NB4 (cell line): ENCODE measurements at places on chromosomes 5 and 9.

GRCh38 chr5:1140171-1140817 lies 28.4 kb upstream of the SLC12A7 start:
- DNase-seq = peak; percentile 77

DNA sequence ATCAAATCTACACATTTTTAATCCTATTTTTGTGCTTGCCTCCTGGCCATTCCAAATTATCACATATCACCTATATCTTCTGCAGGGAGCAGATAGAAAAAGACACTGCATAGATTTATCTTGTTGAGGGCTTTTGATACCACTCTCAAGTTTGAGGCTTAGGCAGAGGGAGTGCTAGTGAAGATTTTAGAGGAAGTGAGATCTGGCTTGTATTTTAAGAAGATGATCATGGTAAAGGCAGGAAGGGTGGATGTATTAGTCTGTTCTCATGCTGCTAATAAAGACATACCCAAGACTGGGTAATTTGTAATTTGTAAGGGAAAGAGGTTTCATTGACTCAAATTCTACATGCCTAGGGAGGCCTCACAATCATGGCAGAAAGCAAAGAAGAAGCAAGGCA lies 220.9 kb upstream of the TUT7 start:
- no peak for DNase-seq

DNA sequence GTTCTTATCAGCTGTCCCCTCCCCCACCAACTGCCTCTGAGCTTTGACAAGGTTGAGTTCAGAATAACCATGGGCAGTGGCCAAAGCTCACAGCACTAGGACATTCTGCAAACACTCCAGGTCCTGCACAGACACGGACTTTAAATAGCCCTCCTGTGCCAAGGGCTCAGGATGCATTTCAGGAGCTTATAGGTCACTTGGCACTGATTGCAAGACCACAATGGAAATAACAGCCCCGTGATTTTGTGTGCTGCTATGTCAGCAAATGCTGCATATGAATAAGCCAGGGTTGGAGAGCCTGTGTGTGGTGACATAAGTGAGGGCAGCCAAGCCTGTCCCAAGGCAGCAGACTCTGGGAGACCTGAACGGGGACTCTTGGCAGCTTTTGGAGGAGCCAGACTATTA lies 150.7 kb downstream of the DMRT2 start:
- no peak for DNase-seq

DNA sequence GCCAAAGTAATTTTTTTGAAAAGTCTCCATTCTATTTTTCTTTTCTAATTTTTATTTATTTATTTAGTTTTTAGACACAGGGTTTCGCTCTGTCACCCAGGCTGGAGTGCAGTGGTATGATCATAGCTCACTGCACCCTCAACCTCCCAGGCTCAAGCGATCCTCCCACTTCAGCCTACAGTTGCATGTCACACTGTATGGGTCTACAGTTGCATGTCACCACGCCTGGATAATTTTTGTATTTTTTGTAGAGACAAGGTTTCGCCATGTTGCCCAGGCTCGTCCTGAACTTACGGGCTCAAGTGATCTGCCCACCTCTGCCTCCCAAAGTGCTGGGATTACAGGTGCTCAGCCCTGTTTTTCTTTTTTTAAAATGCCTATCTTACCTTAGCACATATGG lies 10.7 kb downstream of the FANCC start:
- no peak for DNase-seq

GRCh38 chr9:108813951-108814601 lies 41.7 kb downstream of the ACTL7B start:
- DNase-seq = peak; percentile 53

DNA sequence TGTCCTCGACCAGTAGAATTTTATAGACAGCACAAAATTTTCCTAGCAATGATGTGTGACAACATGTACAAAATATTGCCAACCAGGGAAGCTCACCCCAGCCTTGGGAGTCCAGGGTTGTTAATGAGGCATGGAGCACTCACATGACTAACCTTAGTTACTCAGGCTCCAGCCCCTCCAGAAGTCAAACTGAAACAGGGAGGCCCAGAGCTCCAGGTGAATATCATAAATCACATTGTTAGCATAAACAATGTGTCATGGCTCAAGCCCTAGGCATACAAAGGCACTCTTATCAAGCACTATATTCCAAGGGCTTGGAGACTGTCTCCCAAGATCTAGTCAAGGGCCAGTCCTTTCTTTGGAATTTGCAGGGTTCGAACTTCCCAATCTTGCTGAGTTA lies 44.4 kb downstream of the TNFAIP8 start:
- DNase-seq = no peak

DNA sequence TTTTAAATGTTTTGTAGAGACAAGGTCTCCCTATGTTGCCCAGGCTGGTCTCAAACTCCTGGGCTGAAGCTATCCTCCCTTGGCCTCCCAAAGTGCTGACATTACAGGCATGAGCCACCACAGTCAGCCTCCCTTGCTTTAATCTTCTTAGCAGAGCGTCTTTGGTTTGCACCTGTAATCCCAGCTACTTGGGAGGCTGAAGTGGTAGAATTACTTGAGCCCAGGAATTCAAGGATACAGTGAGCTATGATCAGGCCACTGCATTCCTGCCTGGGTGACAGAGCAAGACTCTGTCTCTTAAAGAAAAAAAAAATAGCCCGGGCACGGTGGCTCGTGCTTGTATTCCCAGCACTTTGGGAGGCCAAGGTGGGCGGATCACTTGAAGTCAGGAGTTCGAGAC lies 27.8 kb downstream of the UBE2D2 start:
- no peak for DNase-seq

DNA sequence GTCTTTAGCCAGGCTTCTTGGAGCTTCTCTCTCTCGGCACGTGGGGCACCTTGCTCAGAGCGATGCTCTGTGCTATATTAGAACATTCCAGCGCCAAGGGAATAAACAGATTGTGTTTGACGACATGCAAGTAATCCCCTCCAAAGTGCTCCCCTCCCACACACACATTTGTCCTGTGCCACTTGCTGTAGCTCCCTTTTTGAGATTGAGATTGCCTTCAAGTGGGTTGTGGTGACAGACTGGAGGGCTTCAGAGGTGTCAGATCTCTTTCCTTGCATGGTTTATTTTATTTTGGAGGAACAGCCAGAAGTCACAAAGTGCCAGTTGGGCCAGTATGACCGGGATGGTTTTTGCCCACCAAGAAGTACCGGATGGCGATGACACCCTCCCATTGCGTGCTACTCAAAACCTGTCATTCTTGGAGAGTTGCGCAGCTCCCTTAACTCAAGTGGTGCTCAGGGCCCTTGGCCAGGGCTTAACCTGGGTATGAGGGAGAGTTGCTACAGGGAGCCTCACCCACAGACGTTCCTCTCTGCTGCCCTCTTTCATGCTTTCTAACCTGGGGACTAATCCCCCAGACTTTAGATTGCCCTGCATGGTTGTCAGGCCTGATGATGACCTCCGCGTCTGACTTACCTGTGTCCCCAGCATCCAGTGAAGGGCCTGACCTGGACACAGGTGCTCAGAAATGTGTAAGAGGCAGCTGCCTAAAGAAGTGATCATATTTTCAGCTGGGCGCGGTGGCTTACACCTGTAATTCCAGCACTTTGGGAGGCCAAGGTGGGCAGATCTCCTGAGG lies 18.8 kb upstream of the RPL26L1 start:
- DNase-seq = no peak

DNA sequence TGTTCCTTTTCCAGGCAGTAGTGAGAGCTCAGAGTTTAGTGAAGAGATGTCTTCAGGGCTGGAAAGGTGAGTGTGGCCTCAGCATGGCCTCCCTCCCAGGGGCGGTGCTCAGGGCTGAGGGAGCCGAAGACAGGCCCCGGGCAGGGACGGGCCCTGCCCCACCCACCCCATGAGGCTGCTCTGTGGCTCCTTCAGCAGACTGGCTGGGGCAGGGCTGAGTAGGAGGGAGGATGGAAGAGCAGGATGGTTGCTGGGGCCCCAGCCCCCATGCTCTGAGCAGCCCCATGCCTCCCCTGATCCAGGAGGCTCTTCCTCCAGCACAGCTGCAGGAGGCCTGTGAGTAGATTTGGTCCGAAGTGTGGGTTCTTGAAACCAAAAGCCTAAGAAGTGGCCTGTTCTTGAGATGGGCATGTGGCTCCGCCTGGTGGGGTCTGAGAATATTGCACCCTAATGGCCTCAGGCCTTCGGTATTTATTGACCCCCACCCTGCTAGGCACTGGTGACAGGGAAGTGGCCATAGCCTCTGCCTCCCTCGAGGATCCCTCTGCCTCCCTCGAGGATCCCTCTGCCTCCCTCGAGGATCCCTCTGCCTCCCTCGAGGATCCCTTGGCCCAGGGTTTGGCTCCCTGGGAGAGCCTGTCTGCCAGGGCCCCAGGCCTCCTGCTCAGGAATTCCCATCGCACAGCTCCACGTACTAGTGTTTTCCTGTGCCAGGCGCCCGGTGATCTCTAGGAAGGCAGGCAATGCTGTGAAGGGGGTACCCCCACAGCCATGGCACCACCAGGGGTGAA lies 65.4 kb upstream of the GARNL3 start:
- peak; percentile 82 for DNase-seq

DNA sequence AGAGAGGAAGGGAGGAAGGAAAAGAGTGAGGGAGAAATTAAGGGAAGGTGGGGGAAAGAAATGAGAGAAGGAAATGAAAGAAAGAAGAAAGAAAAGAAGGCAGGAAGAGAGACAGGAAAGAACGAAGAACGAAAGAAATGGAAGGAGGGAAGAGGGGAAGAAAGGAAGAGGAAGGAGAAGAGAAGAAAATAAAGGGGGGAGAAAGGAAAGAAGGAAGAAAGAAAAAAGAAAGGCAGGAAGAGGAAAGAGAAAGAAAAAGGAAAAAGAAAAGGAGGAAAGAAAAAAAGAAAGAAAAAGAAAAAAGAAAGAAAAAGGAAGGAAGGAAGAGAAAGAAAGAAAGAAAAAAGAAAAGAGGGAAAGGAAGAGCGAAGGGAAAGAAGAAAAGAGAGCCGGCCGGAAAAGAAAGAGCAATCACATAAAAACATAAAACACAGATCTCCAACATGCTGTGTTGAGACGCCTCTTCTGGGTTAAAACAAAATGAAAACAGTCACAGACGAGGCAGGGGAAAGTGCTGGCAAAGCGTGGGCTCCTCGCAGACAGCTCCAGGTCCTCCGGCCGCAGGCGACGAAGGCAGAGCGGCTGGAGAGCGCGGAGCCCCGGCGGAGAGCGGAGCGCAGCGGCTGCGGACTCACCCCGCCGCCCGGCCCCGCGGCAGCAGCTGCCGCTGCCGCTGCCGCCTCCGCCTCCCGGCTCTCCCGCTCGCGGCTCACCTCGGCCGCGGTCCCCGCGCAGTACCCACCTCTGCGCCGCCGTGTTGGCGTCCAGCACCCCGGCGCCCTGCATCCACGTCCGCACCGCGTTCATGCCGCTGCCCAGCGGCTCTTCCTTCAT lies 896 bp downstream of the EBF1 start:
- DNase-seq = peak; percentile 85

GRCh38 chr5:138641547-138642298 lies 66.5 kb upstream of the HSPA9 start:
- DNase-seq = peak; percentile 78

GRCh38 chr9:110128664-110129329 lies 79.2 kb downstream of the C9orf152 start:
- DNase-seq = no peak

GRCh38 chr9:124277420-124277819 lies 19.7 kb downstream of the NEK6 start:
- DNase-seq = no peak

- DNase-seq = no peak
These were observed 42.9 kb downstream of the RIC1 start for GRCh38 chr9:5671711-5672353.

GRCh38 chr9:120441426-120442307 lies 138.3 kb downstream of the CDK5RAP2 start:
- DNase-seq = no peak

- DNase-seq = no peak
These were observed 8.6 kb downstream of the TEK start for GRCh38 chr9:27117489-27118135.

- peak; percentile 83 for DNase-seq
These were observed 99.0 kb downstream of the GTF3C4 start for GRCh38 chr9:132768932-132769905.

- DNase-seq = no peak
These were observed 4.8 kb downstream of the ANKRD34B start for GRCh38 chr5:80565330-80565729.

- DNase-seq = no peak
These were observed 43.2 kb downstream of the KIAA0825 start for GRCh38 chr5:94575196-94575595.

DNA sequence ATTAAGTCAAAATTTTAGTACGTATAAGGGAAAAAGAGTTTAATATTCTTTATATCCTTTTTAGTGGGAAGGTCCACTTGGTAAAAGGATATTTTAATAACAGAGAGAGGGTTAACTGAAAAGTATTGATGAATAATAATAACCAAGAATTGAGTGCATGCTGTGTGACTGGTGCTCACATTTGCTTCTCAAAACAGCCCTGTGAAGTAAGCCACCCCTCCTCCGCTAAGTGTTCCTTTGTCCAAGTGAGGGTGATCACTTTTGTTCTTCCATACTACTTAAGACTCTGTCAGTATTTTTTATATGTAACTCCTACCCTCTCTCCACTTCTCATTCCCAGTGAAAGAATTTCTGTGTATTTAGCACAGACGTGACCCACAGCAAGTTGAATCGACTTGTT lies 51.5 kb downstream of the SLC44A1 start:
- DNase-seq = no peak

GRCh38 chr5:179767496-179768100 lies 26.2 kb upstream of the LTC4S start:
- peak; percentile 56 for DNase-seq

DNA sequence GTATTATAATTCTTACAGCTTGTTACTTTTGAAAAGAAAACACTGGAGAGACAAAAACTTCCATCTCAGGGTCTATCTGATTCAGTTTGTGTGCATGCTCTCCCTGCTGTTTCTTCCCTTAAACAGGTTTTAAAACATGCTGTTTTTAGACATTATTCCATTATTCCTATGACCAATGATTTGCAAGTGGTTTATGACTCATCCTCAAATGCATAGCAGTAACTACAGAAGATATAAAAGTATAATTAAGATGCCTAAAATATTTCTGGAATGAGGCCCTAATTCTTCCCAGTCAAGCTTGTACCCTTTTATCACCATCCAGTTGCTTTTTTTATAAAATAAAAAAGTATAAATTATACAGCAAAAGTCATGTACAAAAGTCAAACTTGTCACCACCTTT lies 3.7 kb downstream of the DTWD2 start:
- no peak for DNase-seq

DNA sequence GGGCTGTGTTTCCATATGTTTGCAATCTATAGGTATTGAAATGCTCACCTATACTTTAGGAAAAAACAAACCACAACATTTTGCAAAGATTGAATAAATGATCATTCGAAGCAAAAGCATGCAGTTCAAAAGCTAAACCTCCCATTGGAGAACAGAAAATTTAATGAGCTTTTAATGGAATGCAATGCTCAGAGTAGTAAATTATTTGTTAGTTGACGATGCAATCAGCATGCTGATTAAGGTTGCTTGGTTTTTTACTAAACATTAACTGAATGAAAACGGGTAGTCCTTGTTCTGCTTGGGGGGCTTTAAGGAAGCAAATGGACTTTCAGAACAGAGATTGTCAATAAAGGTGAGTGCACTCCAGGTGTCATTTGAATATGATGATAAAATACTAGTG lies 123.3 kb upstream of the TMEM161B start:
- no peak for DNase-seq
